Endodermal cell (in vitro differentiated cells): ENCODE measurements at places on chromosomes 4 and X. TPM values are rescaled to one million over a fixed set of nuclear protein-coding genes. Genes with fewer than 3 reads are reported as not detected.

GRCh38 chrX:102067966-102068723 is 57.3 kb upstream of the TCEAL2 start:
- peak; percentile 52 for DNase-seq

MTMR8 gene
- total RNA-seq: 2.9 and 4.3 TPM in 2 replicates

- DNase-seq: no peak
Observed at GRCh38 chrX:43707812-43708548, 51.9 kb downstream of the MAOA start.

PLAC8 gene
- total RNA-seq: 1.8 and 2.0 TPM in 2 replicates

CLGN gene
- total RNA-seq: 3.8 to 7.2 TPM (median 3.8 TPM) in 3 replicates

MGAT4D gene
- not detected in 3 replicates for total RNA-seq

DNA sequence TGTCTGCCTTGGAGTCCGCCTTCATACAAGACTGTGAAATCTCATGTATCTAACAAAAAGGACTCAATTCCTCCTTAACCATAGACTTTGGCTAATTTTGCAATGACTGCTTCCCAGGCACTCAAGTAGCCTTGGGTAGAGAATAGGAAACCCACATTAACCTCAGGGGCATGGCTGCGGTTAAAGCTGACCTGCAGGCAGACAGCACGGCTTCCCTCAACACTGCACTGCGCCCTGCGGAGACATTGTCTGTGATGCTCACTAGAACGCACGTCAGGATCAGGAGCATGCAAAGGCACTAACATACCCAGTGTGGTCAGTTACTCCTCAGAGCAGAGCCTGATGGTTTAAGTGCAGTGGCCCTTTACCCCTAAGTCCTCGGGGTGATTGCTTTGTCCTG is 10.3 kb upstream of the GPR143 start:
- no peak for DNase-seq

DNA sequence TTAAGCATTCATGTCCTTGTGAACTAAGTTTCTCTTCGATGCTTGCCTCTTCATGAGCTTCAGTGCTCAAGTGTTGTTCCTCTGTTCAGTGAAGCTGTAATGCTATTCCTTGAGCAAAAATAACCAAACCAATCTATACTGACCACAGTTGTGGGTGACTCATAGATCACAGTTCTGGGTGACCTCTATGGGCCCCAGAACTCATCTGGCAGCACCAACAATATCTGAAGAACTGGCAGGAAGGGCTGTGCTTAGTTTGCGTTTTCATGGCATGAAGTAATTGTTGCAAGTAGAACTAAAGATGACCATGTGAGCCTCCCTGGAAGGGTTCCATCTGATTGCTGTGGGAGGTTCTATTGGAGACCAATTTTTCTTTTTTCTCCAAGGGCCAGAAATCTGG is 106.2 kb downstream of the CCNG2 start:
- DNase-seq: no peak

DNA sequence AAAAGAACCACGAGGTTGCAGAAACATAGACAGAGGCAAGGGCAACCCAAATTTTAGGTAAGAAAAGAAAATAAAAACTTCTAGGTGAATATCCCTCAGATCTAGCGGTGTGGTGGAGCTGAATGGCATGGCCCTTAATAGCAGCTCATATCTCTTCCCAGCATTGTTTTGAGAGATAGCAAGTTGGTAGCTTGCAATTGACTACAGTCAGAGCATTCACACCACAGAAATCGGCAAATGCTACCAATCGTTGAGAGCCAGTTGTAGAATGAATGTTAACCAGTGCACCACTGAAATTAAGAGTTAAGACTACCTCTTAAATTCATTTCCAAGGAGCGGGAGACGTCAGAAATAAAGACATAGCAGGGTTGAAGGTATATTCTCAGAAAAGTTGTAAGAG is 184.0 kb upstream of the KIT start:
- DNase-seq: no peak

MCF2 gene
- 0.63 to 1.1 TPM (median 0.72 TPM) in 3 replicates for total RNA-seq

DNA sequence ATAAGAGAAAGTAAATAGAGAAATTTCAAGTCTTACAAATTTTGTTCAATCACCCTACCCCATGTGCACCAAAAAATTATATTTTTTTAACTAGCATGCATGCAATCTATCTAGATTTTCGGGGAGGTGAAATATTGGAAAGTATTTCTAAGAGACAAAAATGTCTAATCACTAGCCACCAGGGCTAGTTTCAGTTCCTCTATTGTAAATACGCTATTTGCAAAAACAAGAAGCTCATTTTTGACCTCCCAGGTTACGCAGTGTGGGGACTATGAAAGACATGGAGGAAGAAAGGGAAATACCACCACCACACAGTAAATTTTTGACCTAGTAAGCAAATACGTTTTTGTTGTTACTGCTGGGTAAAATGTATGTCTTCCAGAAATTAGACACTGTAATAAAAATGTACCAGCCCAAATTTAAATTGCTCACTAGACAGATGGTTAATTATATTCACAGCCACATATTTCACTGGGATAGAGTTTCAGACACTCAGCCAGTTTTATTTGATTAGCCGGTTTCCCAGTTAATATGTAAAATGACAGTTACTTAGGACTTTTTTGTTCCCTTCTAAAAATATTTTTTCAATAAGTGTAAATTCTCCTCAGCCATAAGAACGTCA is 2.2 kb downstream of the NEXMIF start:
- no peak for DNase-seq

- DNase-seq: no peak
Observed at GRCh38 chr4:10083861-10084641, 32.5 kb downstream of the WDR1 start.

DNA sequence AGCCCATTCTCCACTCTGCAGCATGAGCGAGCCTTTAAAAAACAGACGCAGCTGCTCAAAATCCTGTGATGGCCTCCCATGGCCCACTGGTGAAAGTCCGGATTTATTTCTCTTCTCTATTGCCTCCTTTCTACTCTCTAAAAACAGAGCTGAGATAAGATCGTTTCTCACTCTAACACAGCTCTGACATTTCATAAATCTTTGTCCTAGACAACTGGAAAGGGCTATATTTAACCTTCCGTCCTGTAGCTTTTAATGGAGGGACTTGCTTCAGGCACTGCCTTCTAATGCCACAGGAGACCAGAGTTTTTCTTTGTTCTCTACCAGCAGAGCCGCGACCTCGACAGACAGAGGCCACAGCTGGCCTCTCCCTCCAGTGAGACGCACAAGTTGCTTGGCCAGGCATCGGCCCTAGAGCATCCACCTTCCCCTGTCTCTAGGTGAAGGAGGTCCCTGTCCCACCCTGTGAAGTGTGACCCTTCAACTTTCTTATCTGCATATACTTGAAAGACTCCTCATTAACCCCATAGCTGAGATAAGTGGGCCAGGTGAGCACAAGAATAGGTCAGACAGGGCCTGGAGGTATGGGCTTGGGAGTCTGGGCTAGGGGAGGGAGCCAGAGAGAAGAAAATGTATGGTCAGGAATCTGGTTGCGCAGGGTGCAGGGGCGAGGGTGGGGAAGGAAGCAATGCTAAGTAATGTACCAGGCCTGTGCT is 50.0 kb downstream of the RTL5 start:
- no peak for DNase-seq

DNA sequence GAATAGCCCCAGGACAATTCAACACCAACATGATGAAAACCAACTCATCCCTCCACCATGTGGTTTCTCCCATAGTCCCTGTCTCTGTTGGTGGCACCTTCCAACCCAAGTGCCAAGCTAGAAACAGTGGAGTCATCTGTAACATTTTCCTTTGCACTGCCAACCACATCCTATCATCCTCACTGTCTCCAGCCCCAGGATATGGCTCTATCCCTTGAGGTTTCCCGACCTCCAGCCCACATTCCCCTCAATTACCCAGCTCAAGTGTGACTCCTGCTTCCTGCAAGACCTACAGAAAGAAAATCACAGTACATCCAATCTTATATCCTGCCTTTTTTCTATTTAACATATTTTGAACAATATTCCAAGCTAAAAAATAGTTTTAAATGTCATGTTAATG is 24.2 kb downstream of the PNMA6F start:
- DNase-seq: no peak

ZNF81 gene
- 10.2 and 12.6 TPM in 2 replicates for total RNA-seq

MSL3 gene
- 16.5 and 18.0 TPM in 2 replicates for total RNA-seq

GRCh38 chr4:32189788-32190187 is 1469.6 kb downstream of the PCDH7 start:
- DNase-seq: no peak
